ENCODE measurements at places on chromosomes 4 and X.

DNA sequence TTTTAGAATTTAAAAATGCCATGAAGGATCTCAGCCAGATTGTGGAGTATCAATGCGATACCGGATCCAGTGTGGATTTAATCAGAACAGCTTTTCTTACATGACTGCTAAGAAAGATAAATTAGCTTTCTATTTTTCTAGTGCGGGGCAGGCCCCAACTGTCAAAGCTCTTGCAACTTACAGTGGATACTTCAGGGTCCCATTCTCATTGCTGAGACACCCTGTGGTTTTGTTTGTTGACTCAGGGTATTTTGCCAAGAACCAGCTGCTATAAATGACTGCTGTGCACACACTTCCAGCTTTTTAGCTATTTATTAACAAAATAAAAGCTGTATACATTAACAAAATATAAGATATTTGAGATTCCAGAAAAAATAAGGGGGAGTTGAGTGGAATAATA is 166.4 kb downstream of the DCLK2 start:
- no peak for DNase-seq

- DNase-seq = no peak
Observed at GRCh38 chrX:104372547-104372946, 117.8 kb upstream of the ESX1 start.

GRCh38 chr4:123393721-123394120 is 2.9 kb upstream of the SPRY1 start:
- no peak for DNase-seq

GRCh38 chr4:16225863-16226815 is at the start of gene TAPT1:
Gene TAPT1 (minus strand): TSS chr4:16226471. CDS start chr4:16226457, 14 bp downstream.
- DNase-seq = no peak

DNA sequence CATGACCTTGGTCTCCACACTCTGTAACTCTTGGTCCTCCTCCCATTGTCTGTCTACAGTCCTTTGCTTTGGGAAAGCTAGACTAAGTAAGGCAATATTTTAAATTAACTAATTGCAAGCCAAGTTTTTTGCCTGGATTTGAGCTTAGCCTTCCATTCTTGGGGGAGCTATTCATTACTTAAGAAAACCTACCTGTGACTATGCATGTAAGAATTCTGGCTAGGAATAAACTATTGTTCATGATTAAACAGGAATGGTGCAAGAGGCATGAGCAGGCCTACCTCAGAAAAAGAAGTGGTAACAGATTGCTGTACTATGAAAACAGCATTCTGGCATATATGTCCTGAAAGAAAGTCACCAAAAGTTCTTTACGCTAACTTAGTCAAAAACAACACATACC is 309.4 kb downstream of the MAPK10 start:
- DNase-seq = no peak

GRCh38 chr4:108141213-108141950 is 27.4 kb downstream of the LEF1 start:
- DNase-seq = no peak

DNA sequence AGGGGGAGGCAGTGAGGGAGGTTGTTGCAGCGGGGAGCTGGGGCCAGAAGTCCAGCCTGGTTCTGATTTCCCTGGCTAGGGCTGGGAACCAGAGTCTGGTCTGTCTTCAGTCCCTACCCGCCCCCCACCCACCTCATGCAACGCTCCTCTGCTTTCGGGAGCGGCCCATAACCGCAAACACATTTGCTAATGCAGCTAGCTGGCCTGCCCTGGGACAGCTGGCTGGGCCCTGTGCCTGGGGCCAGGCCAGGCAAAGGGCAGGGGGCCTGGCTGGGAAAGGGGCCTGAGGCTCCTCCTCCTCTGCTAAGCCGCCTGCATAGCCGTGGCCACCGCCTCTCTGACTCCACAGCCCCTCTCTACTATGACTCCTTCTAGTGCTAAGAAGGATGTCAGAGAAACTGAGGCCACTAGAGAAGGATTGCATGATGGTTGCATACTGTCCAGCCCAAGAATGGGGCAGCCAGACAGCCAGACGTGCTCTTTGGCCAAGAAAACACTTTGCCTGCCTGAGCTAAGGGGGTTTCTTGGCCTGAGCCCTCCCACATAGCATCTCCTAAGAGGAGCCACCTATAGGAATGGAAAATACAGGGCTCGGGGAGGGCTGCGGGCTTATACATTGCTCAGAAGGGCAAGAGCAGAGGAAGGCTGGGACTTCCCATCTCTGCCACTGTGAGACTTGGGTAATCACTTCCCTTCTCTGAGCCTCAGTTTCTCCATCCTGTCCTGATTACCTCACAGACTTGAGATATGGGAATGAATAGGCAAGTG is 76.9 kb downstream of the PJA1 start:
- DNase-seq = no peak

- DNase-seq = no peak
Observed at GRCh38 chr4:186702297-186702696, 21.4 kb downstream of the FAT1 start.

- DNase-seq = no peak
Observed at GRCh38 chr4:109730619-109731545, 1.0 kb upstream of the PLA2G12A start.

DNA sequence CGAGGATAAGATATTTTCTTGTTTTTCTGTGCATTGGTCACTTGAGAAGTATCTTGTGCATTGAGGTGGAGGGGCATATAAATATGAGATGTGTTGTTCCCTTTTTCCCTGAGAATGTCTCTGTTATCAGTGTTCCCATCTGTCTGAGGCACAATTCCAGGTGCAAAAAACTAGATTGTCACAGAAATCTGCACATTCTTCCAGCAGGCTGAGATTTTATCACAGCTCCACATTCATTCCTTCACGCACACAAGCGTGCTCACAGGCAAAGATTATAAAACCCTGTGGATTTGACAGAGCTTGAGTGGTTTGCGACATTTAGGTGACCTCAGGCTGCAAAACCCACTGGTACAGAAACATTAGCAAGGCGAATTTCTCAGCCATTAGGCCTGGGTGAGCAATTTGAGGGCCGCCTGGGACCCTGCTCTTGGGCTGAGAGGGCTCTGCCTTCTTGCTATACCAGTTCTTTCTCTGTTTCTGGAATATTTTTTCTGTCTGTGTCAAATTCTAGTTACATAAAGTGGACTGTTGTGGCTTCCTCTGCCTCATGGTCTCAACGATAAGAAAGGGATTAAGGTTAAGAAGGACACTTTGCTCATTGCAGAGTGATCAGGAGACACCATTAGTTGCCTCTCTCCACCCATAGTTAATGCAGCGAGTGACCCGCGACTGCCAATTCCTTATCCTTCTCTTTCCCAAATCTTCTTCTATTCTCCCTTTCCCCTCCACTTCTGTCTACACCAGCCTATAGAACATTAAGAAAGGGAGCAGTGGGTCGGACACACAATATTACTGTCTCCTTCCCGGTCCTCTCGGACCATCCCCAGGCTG is 86.7 kb upstream of the C1QTNF7 start:
- DNase-seq = no peak

GRCh38 chr4:189613207-189613606 is 327.5 kb upstream of the FRG1 start:
- DNase-seq = no peak

GRCh38 chr4:3634894-3635820 is 102.9 kb upstream of the LRPAP1 start:
- no peak for DNase-seq

- DNase-seq = no peak
Observed at GRCh38 chr4:31343061-31343460, 622.9 kb downstream of the PCDH7 start.

DNA sequence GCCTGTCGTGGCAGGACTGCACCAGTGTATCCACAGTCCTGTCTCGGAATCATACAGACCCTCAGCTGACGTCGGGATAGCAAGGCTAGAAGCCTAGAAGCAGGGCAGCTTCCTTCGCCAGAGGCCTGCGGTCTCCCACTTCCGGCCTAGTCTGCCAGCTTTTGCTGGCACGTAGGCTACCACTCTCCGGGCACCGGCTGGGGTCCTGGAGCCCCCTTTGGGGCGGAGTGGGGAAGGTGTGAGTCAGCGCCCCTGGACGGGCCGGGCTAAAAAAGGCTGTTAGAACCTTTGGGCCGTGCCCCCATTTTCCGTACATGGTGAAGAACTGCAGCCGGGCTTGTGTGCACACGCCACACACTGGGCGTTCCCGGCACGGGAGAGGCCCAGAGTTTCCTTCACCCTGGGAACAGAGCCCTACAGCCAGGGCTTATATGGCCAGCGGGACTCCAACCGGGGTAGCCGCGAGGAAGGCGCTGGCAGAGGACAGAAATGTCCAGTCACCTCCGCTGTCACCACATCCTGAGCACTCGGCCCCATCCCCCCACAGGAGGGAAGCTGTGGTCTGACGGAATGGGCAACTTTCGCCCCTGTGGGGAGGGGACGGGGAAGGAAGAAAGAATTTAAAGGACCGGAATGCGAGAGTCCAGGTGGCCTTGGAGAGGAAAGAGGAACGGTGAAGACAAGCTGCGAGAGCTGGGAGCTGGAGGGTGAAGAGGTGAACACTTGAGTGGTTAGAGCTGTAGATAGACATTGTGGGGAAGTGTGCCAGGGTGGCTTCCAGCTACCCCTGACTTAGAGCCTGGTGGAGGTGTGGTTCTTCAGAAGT is 4.6 kb downstream of the MAGIX start:
- DNase-seq = no peak

DNA sequence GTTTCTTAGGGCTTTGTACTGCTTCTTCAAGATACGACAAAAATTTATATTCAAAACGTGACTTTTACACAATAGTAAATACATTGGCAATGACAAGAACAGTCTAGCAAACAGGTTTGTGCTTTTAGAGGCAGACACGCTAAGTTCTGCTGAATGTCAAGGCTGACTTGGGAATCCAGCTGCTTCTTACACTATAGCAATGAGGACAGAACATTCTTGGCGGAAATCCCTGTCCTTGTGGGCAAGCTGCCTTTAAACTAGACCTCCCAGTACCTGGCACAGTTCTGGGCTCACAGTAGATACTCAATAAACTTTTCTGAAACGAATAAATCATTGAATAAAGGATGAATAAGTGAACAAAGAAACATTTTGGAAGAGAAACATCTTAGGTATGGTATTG is 148.2 kb downstream of the RASL11B start:
- no peak for DNase-seq

DNA sequence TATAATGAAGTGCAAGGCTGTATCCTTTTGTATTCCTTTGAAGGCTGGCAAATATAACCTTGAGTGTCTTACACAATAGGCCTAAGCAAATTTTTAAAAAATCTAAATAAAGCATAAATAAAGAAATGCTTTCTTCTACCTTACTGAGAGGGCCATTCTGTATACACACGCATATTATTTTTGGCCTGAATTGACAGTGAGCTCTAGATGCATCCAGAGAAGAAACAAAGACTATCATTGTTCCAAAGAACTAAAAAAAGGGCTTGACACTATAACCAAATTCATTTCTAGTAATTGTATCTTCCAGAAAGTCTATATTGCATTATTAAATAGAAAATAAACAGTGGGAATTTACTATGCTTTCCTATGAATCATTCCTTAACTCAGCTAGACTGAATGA is 100.2 kb downstream of the MAGEB17 start:
- no peak for DNase-seq

DNA sequence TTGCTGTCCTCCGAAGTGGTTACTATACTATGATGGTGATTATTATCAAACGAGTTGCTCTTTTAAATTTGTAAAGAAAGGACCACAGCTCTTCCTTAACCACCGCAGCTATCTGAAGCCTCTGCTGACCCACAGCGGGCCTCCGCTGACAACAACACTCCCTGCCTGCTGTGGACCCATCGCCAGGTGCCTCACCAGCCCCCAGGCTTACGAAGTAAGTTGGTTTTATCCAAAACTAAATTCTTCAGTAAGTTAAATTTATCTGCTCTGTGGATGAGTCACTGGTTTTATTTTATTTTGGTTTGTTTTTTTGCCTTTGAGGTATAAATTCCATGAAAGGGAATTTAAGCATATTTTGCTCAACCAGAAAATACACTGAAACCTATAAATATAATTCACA is 54.7 kb downstream of the SLC9A6 start:
- DNase-seq = no peak

GRCh38 chr4:26406346-26406975 is 83.8 kb downstream of the CCKAR start:
- DNase-seq = no peak

DNA sequence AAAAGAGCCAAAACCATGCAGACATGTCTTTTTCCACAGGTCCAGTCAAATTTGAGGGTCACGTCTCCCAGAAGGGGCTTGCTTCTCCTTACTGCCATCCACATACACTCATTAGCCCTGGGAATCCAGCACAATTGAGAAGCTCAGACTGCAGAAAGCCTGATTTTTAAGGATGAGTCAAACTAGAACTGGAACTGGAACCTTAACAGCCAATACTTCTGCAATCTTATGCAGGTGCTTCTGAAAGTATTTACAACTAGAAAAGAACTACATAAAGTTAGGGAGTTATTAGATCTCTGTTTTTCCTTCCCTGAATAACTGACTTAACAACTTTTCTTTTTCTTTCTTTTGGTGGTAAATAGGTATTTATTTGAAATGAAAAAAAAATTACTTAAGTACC is 86.3 kb downstream of the CDS1 start:
- no peak for DNase-seq

DNA sequence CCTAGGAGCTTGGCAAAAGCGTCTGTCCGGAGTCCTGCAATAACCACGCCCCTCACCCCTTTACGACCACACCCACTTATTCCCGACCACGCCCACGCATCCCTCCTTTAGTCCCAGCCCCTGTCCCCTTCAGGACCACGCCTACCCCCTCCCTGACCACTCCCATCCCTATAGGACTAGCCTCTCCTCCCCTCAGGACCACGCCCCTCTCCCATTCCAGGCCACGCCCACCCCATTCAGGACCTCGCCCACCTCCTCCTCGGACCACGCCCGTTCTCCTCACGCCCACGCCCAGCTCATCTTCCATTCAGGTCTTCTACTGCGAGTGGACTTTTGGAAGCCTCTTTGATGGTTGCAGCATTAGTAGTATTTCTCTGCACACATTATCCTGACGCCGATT is 131.2 kb upstream of the STX18 start:
- DNase-seq = peak; percentile 68

DNA sequence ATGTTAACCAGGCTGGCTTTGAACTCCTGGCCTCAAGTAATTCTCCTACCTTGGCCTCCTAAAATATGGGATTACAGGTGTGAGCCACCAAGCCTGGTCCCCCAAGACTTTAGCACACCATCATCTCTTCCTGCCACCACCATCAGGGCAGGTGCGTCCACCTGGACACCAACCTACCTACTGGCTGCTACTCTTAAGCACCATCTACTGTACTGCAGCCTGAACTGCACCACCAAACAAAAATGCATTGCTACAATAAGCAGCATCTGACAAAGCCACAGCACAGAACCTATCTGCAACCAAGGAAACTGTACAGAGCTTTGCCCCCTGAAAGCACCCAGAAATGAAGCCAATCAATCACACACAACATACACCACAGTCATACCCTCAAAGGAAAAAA is 139.7 kb downstream of the EFHC2 start:
- no peak for DNase-seq

Measured in iPS DF 19.7 (cell line).